ENCODE measurements at places on chromosomes 2 and 18.

DNA sequence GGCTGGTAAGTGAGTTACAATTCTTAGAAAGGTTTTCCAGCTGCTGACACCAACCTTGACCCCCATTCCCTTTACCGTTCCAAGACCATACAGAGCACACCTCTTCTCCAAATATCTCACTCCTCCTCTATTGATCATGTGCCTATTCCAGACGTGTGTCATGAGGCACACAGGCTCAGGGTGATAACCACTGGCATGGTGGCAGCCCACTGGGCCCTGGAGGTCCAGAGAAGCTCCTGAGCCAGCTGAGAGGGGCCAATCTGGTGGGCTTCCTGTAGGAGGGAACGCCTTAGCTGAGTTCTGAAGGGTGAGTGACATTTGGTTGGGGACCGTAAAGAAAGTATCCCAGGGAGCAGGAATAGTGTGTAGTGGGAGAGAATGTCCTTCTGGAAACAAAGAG, 28.3 kb downstream of the ZAP70 start:
- DNase-seq, result no peak

- no peak for DNase-seq
Measured at GRCh38 chr2:127208313-127208712, 11.8 kb downstream of the CYP27C1 start.

GRCh38 chr2:118857677-118858484, 10.4 kb upstream of the EN1 start:
- DNase-seq, result no peak

DNA sequence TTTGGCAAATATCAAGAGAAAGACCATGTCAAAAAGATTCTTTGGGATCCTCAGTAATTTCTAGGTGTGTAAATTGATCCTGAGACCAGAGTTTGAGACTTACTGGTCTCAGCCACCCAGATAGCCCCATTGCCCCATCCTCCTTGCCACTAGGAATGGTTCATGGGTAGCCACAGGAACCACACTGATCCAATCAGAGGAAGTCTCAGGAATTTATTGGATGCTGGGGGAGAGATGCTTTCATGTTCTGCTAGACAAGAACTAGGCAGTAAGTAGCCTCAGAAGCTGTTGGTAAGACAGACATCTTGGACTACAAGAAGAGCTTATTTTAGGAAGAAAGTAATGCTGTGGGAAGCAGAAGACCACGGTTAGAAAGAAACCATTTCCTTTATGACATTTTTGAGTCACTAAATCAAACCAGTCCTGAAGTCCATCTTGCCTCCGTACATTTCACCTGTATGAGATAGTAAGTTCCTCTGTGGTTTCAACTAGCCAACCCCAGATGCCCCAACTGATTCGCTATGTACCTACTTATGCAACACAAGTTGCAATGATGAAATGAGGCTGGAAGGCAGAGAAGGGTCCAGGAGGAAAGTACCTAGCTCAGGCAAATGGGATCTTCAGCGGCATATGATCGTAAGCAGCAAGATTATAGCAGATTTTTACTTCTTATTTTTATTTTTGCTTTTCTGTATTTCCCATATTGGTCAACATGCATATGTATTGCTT, 3.6 kb upstream of the ST3GAL5 start:
- no peak for DNase-seq

DNA sequence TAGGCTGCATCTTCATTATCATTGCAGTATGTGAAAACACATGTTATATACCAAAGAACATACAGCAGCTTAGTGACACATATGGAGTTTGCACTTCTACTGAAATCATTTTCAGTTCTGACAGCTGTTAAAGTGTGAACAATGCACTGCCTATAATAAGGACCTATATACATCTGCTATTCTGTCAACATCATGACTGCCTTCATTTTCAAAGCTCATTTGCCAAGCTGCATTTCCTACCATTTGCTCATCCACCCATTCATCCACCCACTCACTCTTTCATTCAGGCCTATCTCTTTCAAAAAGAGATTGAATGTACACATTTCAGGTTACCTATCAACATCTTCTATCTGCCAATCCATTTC, 81.7 kb upstream of the STK17B start:
- no peak for DNase-seq

DNA sequence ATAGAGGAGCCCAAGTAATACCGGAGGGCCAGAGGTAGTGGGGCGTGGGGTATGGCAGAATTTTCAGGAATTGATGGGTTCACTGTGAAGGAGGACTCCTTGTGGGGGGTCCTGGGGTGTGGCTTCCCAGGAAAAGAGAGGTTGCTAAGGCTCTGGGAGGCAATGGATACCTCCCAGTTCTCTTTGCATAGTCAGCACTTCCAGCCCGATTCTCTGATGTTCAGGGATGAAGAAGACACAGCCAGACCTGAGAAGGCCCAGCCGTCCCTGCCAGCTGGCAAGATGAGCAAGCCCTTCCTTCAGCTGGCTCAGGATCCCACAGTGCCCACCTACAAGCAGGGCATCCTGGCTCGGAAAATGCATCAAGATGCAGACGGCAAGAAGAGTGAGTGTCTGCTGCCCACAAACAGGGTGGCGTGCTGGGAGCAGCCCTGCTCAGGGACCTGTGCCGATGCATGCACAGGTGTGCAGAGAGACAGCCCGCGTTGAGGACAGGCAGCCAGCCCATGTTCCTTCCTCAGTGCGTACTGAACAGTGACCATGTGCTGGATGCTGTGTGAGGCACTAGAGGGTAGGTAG, 22.2 kb downstream of the PSD4 start:
- DNase-seq, result no peak

DNA sequence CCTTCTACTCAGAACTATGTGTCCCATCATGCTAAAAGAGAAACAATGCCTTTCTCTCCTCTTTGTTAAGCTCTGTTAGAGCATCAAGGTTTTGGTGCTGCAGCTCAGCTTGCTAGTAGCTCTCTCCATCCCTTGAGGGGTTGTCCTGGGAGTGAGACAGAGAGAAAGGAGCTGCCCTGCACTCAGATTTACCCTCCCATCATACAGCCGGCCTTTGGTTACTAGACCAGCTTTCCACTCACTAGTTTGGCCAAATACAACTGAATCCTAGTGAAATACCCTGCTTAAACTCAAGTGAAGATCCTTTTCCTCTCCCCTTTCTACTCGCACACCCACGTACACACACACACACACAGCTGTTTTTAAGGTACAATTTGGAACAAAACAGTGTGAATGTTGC, 2.3 kb upstream of the CHN1 start:
- no peak for DNase-seq

Data from iPS DF 19.7 (cell line).